ENCODE measurements at places on chromosomes 4 and X.

DNA sequence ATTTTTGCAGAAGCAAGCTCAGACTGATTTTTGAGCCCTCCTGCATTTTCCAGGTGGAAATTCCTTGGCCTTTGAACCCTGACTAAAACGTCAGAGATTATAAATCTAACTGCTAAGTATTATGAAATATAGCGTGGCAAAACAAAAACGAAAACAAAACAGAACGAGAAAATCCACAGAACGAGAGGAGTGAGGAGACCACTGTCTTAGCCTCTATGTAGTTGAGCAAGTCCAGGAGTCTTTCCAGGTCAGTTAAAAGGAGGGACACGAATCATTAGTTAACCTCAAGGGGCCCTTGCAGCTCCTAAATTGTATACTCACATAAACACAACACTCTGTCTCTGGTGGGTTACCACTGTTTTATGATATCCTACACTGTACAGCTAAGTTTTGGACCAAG, 80.2 kb downstream of the SYNPO2 start:
- no peak for DNase-seq

DNA sequence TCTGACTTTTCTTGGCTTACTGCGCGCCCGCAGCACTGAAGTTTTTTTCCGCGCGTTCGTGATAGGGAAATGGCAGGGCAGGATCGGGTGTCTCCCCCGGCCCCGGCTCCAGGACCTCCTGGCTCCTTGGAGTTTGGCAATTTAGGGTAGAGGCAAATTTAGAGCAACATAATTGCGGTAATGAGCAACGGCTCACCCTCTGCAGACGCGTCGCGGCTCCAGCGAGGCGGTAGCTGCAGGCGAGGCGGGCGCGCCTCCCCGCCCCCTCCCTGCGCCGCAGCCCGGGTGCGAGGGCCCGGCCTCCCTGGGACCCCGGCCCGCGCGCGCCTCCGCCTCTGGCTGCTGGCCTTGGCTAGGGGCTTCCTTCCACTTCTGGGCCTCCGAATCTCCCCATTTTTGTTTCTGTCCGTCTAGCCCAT, 6.2 kb downstream of the MSX1 start:
- no peak for DNase-seq

- no peak for DNase-seq
Observed at GRCh38 chr4:177109769-177110168, 199.9 kb upstream of the NEIL3 start.

DNA sequence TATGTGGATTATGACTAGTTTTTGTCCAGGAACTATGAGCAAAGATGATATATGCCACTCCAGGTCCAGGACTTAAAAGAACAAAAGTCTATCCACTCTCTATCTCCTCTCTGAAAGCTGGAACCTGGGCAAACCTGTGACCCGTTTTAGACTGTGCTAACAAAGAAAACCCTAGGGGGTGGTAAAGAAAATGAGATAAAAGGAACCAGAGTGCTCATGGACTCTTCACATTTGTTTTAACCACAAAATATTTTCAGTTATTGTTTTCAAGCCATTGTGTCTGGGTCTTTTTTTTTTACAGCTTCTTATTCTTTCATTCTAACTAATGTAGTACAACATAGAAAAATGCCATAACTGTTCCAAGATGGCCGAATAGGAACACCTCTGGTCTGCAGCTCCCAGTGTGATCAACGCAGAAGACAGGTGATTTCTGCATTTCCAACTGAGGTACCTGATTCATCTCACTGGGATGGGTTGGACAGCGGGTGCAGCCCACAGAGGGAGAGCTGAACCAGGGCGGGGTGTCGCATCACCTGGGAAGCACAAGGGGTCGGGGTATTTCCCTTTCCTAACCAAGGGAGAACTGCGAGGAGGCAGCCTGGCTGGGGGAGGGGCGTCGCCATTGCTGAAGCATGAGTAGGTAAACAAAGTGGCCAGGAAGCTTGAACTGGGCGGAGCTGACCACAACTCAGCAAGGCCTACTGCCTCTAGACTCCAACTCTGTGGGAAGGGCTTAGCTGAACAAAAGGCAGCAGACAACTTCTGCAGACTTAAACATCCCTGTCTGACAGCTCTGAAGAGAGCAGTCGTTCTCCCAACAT, 45.1 kb downstream of the CHM start:
- no peak for DNase-seq
